ENCODE measurements at places on chromosomes 1 and 21. TPM values are rescaled to one million over a fixed set of nuclear protein-coding genes. Genes with fewer than 3 reads are reported as not detected.

OR2T11 gene
- not detected for total RNA-seq

OVAAL gene
- total RNA-seq: not detected

FAM72B gene
- 2.1 TPM for total RNA-seq

HSD3B1 gene
- total RNA-seq: not detected

ANKRD35 gene
- total RNA-seq: 13.7 TPM

FBLIM1 gene
- total RNA-seq: 56.5 TPM

C1QTNF12 gene
- total RNA-seq: 3.9 TPM

ATP1A2 gene
- total RNA-seq: 0.80 TPM

NASP gene
- 49.9 TPM for total RNA-seq

SLC19A2 gene
- total RNA-seq: 4.1 TPM

LIPI gene
- not detected for total RNA-seq
